ENCODE measurements at places on chromosomes 7 and 10.

GRCh38 chr10:6053816-6054631 lies 8.1 kb downstream of the IL2RA start:
- DNase-seq: no peak

DNA sequence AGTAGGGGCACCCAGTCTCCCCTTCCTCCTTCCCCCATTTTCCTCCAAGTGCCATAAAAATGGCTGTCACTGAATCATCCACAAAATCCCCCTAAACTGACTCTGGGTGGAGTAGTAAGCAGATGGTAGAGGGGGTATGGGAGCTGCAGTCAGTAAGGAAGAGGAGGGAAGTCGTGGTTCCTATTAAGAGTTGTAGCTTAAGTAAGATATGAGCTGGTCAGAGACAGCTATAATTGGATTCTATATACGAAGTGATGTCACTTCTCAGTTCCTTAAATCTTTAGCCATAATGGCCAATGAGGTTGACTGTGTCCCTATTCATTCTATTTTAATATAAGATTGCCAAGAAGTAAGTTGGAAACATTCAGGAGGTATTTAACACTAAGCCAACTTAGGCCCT lies 131.7 kb downstream of the SLC16A9 start:
- DNase-seq: no peak

GRCh38 chr7:151432658-151433521 lies 7.1 kb downstream of the CRYGN start:
- DNase-seq: peak; percentile 69

- no peak for DNase-seq
These were observed 247.9 kb upstream of the PTN start for GRCh38 chr7:137591421-137591837.

DNA sequence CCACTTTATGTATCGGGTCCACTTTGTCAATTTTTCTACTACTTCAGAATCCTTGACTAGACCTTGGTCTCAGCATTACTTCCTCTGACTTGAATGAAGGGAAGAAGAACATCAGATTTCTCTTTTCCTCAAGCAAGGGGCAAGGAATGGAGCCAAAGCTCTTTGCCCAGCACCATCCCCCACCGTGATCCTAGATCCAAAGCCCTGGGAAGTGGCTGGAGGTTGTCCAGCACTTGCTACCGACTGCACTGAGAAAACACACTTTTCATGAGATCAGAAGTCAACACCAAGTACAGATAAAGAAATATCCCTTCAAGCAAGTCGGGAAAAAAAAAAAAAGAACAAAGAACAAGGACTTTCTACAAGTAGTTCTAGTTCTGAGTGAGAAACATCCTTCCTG lies 102.1 kb upstream of the DDC start:
- DNase-seq: no peak

DNA sequence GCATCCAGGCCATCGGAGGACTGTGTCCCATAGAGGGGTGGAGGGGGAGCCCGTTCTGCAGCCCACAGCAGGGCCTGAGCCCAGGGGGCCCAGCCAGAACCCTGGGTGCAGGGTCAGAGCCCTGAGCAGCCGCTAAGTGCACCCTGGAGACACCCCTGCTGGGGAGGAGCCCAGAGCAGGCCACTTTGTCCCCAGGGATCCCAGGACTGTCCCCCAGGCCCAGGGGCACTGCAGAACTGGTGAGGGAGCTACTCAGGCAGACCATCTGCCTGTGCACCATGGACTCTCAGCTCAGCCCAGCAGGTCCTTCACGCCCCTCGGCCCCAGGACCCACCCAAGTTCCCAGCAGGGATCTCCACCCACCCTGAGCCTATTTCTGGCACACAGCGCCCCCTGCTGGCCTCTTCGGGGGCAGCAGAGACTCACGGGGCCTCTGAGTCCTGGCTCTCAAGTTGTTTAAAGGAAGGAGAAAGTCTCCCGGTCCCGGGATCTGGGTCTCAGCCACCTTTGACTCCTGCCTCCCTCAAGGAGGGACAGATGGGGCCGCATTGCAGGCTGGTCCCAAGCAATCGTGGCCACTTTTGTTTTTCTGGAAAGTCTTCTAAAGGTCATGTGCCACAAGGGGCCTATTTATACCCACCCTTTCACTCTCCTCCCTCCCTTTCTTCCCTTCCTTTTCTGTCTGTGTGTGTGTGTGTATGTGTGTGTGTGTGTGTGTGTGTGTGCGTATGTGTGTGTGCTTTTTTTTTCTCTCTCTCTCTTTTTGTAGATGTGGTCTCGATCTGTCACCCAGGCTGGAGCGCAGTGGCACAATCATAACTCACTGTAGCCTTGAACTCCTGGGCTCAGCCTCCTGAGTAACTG lies 90.3 kb downstream of the MYL10 start:
- peak; percentile 47 for DNase-seq

DNA sequence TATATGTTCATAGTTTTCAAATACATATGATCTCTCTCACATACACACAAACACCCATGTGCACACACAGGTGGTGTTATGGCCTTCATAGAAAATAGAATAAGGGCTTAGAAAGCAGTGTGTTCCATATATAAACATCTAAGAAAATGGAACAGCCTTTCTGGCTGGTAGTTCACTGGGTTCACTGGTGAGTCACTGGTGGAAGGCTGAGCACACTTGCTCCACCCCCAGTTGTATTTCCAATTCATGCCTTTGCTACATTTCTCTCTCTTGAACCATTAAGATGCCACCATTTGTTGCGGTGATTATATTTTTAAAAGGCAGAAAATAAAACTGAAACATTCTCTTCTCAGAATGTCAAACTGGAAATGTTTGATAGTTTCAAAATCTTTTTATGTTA lies 252.1 kb downstream of the GLI3 start:
- DNase-seq: no peak

Measured in stimulated activated CD4-positive, alpha-beta T cell treated with anti-CD3 and anti-CD28 coated beads, Interleukin-15, amount 100 ng/mL, for 48 hours (primary cell).